Fibroblast of villous mesenchyme (primary cell): ENCODE measurements at places on chromosomes 13 and 19.
A peak's percentile ranks its signal among the peaks of the same experiment; 100 is the strongest.

- DNase-seq, result peak; percentile 23
Observed at GRCh38 chr13:113220877-113221276, 11.5 kb downstream of the CUL4A start.

GRCh38 chr13:80070024-80070703 is 270.8 kb downstream of the SPRY2 start:
- DNase-seq, result no peak

DNA sequence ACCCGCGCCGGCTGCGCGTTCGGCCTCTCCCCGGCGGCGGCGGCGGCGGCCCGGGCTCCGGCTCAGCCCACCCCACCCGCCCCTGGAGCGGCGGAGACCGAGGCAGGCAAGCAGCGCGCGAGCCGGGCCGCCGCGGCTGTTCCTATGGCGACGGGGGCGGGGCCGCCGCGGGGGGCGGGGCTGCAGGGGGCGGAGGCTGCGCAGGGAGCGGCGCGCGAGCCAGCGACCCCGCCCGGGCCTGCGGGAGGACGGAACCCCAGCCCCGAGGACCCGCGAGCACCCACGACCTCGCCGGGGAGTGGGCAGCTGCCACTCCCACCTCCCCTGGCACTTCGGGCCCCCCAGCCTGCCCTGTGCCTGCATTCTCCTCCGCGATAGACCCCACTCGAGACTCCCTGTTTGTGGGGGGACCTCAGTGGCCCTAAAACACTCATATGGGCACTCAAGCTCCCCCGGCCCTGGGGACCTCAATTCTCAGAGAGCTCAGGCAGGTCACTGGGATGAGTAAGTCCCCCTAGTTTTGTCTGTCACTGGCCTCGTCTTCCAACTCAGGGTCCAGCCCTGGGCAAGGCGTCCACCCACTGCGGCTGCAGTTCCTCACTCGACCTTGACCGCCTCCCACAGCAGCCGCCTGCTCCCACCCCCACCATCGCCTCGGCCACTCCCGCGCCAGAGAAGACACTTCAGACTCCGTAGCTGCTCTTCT is at the start of gene CTXN1:
Gene CTXN1, minus strand, starts transcription at position 115 of the 706 bp plus-strand sequence. CDS start 597 bp downstream, outside the sequence.
- DNase-seq, result peak; percentile 54

DNA sequence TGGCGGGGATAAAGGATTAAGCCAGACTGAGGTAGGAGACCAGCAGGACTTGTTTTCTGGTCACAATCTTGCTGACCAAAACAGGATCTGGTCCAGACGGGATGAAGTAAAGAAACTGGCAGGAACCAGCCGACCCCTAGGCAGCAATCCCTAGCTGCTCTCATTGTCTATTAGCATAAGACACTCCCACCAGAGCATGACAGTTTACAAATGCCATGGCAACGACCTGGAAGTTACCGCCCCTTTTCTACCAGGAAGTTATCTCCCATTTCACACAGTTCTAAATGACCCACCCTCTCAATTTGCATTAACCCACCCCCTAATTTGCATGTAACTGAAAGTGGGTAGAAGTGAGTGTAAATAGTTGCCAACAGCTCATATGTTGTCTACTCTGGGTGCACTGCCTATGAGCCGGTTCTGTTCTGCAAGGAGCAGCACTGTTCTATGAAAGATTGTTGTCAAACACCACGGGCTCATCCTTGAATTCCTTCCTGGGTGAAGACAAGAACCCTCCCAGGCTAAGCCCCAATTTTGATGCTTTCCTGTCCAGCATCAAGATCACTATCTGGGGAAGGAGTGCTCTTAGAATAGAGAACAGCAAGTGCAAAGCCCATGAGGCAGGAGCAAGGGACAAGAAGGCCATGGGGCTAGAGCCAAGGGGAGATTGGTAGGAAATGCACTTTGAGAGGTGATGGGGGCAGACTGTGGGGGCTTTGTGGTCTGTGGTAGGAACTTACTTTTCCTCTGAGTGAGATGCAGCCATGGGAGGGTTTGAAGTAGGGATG is 13.9 kb upstream of the FBXO27 start:
- no peak for DNase-seq

- no peak for DNase-seq
Observed at GRCh38 chr19:14185158-14185557, 20.8 kb downstream of the ADGRL1 start.
